ENCODE measurements at places on chromosomes 11 and 22.

GRCh38 chr11:119723952-119724325 is 5.1 kb downstream of the NECTIN1 start:
- no peak for DNase-seq

DNA sequence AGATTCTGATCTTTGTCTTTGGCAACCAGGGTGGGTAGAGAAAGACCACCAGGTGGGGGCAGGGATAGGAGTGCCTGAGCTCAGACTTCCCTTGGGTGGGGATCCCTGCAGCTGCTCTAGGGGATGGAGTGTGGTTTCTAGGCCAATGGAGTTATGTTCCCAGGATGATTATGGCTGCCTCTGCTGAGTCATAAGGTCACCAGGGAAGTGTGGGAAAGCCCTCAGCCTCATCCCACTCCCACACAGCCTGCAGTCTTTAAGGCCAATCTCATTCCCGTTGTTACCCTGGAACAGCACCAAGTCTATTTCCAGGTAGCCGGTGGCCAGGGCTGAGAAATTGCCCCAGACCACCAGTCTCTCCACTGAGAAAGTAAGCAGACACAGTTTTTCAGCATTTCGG is 2269.3 kb upstream of the RAG2 start:
- no peak for DNase-seq

DNA sequence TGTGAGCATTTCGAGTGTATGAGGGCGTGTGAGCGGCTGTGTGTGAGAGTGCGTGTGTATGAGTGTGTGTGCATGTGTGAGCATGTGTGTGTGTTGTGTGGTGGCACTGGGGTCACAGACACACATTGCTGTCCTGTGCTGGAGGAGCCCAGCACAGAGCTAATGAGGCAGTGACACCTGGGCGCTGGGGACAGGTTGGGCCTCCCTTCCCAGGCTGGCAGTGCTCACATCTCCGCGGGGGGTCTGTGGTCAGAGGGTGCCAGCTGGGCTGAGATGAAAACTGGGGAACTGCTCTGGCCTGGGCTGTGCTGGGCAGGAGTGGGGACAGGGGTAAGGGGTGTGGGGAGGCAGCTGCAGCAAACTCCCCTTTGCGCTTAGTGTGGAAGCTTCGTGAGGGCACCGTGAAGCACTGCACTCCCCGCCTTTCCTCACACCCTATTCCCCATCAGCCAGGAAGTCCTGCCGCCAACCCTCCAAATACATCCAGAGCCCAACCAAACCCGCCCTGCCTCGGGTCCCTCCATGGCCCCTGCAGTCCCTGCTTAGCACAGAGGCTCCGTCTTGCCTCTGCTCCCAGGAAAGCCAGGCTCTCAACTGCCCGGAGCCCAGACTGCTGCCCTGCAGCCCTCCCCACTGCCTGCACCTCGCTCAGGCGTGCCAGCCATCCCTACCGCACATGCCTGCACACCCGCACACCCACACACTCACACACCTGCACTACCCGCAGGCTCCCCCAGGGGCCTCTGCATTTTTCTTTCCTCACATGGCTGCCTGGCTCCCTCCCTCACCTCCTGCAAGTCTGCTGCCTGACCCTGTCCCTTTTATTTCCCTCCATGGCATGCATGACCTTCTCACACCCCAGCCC is 62.0 kb upstream of the THY1 start:
- no peak for DNase-seq

GRCh38 chr11:73875840-73876239 is 806 bp downstream of the COA4 start:
- no peak for DNase-seq

DNA sequence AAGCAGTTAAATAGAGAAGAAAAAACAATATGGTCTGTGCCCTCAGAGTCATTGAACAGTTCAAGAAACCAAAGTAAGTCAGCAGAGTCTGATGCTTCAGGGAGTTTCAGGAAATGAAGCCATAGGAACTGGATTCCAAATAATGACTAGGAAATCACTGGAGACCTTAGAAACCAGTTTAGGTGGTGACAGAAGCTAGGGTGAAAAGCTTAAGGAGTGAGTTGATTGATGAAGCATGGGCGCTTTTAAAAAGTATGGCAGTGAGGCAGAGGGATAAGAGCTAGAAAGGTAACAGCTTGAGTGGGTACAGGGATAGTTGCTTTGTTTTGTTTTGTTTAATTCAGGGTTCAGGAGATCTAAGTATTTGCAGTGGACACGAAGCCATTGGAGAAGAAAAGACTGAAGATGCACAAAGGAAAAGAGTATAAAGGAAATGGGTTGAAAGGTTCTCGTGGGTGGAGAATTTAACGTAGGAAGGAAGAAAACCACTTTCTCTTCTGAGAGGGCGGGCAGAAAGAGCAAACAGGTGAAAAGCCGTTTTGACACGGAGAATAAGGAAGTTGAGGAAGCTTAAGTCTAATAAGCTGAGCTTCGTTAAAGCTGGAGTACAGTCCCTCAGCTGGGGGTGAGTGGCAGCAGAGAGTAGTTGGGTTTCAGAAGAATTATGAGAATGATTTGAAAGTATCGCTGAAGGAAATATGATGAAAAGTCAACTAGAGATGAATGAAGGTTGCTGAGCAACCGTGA is 14.8 kb downstream of the SGSM3 start:
- no peak for DNase-seq

- no peak for DNase-seq
Observed at GRCh38 chr22:23029521-23030228, 40.6 kb upstream of the GNAZ start.

DNA sequence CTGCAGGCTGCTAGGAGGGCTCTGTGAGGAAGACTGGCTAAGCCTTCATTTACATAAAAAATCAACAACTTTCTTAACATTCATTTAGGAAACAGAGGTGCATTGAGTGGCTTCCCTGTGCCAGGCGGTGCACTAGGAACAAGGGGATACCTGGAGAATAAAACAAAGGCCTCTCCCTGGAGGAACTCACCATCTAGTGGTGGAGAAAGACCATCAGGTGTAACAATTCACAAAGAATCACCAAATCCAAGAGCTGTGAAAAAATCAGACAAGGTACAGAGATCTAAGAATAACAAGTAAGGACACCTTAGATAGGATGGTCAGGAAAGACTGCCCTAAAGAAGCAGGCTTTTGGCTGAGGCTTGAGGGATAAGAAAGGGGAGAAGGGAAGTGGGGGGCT is 40.3 kb downstream of the CSNK2A3 start:
- DNase-seq: no peak

- no peak for DNase-seq
Observed at GRCh38 chr11:118289401-118289800, 15.1 kb upstream of the CD3E start.

DNA sequence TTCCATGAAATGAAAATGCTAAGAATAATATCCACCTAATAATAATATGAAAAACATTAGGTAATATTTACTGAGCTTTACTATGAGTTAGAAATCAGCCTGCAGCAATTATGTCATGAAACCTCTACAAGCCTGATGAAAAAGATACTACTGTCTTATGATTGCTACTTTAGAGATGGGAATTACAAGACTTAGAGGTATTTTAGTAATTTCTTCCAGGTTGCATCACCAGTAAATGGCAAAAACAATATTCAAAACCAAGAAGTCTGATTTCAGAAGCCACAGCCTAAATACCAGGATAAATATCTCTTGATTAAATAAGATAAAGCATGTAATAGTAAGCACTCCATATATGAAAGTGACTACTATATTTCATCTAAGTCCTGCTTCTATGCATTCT is 13.8 kb downstream of the OR5B21 start:
- no peak for DNase-seq

DNA sequence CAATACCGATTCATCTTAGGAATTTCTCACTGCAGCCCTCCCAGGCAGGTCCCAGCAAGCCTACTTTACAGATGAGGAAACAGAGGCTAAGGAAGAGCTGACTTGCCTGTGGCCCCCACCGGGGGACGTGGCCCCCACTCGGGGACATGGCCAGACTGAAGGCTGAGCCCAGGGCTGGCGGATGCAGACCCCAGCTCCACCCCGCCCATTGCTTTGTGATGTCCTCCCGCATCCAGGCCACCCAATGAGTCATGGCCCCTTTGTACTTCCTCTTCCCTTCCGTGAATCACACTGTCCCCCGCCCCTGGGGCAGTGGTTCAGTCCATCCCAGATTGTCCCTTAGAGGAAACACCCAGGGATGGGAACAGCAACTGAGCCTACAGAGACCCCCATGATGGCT is 116.0 kb upstream of the ANO1 start:
- no peak for DNase-seq

DNA sequence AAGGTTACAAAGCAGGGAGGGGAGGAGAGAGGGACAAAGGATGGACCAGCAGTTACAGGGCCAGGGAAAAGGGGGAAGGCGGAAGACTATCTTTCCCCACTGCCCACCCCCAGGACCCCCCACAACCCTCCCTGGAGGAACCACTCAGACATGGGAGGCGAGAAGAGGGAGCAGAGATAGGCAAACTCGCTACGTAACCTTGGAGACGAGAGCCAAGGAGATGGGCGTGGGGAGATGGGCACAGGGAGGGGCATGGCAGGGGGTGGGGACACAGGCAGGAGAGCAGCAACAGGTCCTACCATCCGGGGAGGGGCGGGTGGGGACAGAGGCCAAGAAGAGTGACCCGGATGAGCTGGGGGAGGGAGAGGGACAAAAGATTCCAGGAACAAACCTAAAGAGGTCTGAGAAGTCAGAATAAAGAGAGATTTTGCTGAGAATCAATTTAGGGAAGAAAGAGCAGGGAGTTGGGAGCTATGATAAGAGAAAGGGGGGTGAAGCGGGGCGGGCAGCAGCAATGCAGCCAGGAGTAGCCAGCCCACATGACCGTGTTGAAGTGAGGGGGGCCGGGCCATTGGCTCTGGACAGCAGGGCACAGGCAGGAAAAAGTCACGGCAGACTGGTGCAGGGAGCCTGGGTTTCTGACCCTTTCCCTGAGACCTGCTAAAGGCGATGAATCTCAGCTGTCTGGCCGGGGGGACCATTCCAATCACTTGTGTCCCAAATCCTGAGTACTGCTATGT is 128.4 kb downstream of the BUD13 start:
- DNase-seq: no peak

GRCh38 chr11:120773501-120774031 is 250.3 kb upstream of the TBCEL start:
- no peak for DNase-seq

- no peak for DNase-seq
Observed at GRCh38 chr11:122851366-122851966, 13.2 kb downstream of the CRTAM start.

DNA sequence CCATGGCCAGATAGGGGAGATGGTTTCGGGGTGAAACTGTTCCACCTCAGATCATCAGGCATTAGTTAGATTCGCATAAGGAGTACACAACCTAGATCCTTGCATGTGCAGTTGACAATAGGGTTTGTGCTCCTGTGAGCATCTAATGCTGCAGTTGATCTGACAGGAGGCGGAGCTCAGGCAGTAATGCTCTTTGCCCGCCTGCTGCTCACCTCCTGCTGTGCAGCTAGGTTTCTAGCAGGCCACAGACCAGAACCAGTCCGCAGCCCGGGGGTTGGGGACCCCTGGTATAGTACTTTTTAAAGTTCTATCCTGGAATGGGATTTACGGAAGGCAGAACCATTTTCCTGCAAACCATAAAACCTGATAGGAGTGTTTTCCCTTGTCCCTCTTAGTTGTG is 54.6 kb downstream of the POLD3 start:
- no peak for DNase-seq

DNA sequence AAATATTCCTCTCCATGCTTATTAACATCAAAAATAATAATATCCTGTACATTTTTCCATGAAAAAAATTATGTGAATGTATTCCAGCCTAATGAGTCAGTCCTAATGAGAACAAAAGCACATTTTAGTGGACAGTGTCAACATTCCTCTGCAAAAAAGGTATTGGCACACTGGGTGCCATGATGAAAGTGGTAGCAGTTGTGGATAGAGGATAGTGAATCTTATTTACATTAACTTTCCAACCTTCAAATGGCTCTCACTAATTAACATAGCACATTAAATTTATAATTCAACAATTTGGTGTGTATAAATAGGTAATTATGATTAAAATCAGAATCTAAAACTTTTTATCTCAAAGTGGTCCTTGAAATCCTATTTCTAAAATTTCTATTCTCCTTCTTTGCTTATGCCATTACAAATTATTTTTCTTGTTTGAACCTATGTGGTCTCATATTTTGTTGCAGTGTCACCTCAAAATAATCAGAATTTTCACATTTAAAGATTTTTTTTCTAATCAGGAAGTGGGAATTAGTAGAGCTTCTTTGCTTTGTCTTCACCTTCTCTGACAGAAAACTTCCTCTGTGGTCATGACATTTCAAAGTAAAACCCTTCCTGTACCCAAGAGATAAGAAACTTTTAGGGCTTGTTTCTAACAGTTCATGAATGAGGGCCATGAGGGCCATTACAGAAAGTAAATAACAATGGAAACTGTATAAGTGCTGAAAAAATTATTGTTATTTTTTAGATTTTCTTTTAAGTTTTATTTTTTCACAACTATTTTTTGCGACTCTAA is 18.7 kb downstream of the SOX6 start:
- no peak for DNase-seq

DNA sequence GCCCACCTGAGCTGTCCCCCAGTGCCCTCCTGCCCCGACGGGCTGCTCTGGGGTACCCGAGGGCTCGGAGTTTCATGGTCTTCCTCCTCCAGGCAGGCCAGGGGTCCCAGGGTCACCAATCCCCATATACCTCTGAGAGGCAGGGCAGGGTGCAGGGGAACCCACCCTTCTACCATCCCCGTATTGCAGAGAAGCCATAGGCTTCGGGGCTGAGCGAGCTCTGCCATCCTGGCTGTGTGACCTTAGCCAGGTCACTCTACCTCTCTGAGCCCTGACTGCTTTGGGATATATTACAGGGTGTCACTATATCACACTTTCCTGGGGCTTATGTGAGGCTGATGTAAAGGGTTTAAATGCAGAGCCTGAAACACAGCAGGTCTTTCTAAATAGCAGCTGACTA is 57.4 kb downstream of the NAT10 start:
- DNase-seq: no peak

DNA sequence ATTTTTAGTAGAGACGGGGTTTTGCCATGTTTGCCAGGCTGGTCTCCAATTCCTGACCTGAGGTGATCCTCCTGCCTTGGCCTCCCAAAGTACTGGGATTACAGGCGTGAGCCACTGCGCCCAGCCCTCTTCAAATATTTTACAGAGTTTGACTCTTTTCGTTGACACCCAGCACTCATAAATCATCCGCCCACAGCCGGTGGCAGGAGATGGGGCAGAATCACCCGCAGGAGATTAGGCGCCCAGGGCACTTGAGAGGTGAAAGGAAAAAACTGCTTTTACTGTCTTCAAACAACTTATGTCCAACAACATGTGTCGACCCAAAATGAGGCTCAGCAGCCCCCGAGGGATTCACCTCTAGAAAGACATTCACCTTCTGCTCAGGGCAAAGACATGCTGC is 56.9 kb downstream of the OSBP2 start:
- no peak for DNase-seq

GRCh38 chr11:122115524-122116379 is at the start of gene BLID:
Gene BLID (minus strand): TSS chr11:122116215. CDS start chr11:122115922, 293 bp downstream.
- no peak for DNase-seq

GRCh38 chr11:19777377-19778102 is 64.9 kb downstream of the NAV2 start:
- DNase-seq: no peak

- DNase-seq: no peak
Observed at GRCh38 chr22:49993649-49994360, 18.8 kb downstream of the IL17REL start.
